ENCODE measurements at places on chromosomes 5 and 9.

- no peak for DNase-seq
Observed at GRCh38 chr9:120659209-120659608, 55.1 kb downstream of the MEGF9 start.

- no peak for DNase-seq
Observed at GRCh38 chr5:160155017-160155750, 35.9 kb upstream of the PWWP2A start.

DNA sequence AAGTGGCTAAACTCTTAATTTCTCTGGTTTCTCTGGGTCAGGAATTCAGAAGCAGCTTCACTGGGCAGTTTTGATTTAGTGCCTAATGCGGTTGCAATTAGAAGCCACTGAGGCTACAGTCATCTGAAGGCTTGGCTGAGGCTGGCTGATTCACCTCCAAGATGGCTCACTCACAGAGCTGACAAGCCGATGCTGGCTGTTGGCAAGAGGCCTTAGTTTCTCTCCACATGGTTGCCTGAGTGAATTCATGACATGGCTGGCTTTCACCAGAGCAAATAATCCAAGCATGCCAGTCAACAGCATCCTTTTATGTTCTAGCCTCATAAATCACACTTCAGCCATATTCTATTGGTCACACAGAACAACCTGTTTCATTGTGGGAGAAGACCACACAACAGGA is 2.8 kb upstream of the CDK7 start:
- DNase-seq: peak; percentile 74

DNA sequence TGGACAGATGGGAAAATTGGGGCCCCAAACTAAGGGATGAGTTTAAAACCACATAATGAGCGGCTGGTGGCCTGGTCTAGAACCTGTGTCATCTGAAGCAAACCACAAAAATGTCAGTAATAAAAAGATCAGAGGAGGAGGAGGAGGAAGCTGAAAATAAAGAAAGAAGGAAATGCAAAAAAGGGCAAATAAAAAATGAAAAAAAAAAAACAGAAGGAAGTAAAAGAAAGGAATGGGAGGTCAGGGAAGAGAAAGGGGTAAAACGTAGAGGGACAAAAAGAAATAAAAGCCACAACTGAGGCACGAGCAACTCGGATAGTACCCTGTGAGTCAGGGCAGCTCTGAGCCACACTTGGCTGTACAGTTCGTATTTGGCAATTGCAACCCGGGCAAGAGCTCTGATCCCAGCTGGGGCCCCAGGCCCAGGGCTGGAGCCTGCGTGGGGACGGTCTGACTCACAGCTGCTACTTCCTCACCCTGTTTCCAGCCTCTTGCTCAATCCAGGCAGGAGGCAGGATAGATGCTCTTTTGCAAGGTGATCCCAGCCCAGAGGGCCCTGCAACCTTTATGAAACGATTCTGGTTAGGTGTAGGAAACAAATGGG is 137.9 kb upstream of the TRIM32 start:
- peak; percentile 86 for DNase-seq

- peak; percentile 19 for DNase-seq
Observed at GRCh38 chr9:97307091-97307490, 368 bp upstream of the CCDC180 start.

- DNase-seq: no peak
Observed at GRCh38 chr5:156526081-156526925, 199.3 kb downstream of the SGCD start.

GRCh38 chr9:89558948-89559347 is 45.9 kb upstream of the GADD45G start:
- no peak for DNase-seq

- DNase-seq: no peak
Observed at GRCh38 chr5:131321066-131321465, 57.2 kb downstream of the CDC42SE2 start.

DNA sequence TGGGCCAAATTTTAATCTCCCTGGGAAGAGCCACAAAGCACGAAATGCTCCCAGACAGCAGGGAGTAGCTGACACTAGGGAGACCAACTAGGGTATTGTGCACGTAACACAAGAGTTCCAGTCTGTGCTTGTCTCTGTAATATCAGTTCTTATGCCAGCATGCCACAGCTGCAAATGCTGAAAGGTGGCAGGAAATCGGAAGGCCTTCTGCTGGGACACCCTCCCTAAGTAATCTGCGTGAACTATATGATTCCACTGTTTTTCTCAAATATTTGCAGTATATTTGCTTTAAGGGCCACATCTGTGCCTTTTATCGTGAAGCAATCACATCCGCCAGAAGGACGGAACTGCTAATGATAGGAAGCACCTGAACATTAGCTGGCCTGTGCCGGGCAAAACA is 12.6 kb downstream of the VLDLR start:
- no peak for DNase-seq

DNA sequence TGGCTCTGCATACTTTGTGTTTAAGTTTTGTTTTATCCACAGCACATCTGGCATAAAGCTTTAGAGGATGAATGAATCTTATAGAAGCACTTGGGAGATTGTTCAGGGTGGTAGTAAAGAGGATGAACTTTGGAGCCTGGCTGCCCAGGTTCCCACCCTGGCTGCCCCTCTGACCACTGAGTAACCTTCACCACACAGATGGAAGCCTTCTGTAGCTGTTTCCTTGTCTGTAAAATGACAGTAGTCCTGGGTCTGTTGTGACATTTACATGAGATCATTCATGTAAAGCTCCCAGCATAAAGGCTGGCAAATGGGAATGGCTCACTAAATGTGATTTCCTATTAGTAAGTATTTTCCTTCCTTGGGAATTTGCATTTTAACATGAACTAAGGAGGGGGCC is 85.7 kb upstream of the FAM169A start:
- DNase-seq: no peak

GRCh38 chr9:77876590-77876989 is 155.0 kb downstream of the GNAQ start:
- no peak for DNase-seq

DNA sequence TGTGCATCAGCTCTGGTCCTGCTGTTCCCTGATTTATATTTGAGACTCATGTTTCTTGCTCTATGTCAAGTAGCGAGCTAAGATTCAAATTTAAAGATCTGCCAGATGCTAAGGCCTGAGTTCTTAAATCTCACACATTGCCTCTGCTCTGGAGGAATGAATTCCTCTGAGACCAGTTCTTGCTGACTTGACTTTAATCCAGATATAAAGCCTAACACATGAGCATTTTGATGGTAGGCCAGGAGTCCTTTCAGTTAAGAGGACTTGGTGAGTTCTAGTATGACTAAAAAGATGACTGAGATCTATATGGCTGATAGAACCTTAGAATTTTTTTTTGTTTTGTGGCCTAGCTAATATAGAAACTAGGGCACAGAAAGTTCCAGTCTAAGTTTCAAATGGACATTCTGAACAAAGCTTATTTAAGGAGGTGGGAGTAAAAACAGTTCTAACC is 1.3 kb upstream of the INIP start:
- DNase-seq: no peak

- no peak for DNase-seq
Observed at GRCh38 chr5:134964359-134965270, 3.1 kb upstream of the CATSPER3 start.

DNA sequence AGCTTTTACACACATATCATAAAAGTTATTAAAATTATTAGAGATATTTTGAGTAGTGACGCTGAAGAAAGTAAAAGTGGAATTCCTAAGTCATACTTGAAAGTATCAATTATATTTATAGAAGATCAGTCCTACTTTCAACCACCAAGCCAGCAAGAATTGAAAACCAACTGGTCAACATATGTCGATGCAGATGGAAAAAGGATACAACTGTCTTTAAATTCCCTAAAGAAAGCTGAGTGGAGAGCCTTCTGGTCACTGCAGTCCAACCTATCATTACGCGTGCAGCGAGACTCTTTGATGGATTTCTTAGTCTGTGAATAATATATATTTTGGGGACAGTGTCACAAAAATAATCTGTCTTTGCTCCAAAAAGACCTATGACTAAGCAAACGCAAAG is 15.3 kb downstream of the MEF2C start:
- no peak for DNase-seq

DNA sequence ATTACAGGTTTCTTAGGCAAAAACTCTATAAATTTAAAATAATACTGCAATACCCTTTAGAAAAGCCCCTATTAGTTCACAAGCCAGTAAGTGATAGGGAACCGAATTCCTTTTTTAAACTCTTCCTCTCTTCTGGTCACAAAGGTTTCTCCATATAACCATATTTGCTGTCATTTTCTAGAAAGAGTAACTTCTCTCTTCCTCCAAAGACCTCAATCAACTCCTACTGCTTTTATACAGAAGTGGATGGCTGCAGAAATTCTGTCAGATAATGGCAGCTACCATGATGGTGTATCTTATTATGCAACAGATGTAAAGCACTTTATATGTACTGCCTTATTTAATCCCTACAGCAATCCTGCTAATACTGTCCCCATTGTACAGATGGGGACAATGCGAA is 6.2 kb downstream of the TUT7 start:
- no peak for DNase-seq

GRCh38 chr5:88660264-88660946 is 222.6 kb downstream of the MEF2C start:
- no peak for DNase-seq

- no peak for DNase-seq
Observed at GRCh38 chr5:134577796-134578577, 52.5 kb downstream of the JADE2 start.
